ENCODE measurements at places on chromosomes 12 and 14. TPM values are rescaled to one million over a fixed set of nuclear protein-coding genes. Genes with fewer than 3 reads are reported as not detected.

DNA sequence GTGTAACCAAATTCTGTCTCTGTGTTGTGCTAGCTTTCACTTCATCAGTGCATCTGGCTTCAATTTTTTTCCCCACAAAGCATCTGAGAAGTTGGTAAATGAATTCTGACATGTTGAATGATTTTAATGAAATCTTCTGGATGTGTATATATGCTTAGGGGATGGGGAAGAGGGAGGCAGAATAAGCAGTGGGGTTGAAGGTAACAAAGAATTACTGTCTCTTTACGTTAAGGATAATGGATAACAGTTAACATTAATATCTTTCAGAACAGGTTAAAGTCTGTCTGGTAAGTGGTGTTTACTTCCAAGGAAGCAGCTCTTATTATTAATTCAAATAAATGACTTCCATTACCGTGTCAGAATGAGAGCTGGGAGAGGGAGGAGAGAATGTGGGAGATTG lies 261.7 kb downstream of the ERC1 start:
- H3K36me3 ChIP-seq = no peaks in the 10 kb centered on the region
- no peak overlapping the region for H3K27ac ChIP-seq
- no peak overlapping the region for H3K4me3 ChIP-seq
- H3K4me1 ChIP-seq = no peaks in the 10 kb centered on the region

DNA sequence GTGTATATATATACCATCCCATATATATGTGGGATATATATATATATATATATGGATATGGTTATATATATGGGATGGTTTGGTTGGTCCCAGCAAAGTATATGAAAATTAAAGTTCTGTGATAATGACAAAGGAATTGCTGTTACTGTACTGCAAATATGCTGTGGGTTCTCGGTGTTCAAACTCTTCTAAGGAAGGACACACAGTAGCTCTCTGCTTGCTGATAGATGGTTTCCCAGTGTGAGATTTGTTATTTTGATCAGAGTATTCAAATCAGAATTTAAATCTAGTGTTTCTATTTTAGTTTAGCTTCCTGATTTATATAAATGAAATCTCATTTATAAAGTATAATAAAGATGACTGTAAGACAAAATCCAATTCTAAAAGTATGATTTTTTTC lies 19.7 kb downstream of the SLC35E3 start:
- H3K4me1 ChIP-seq = no peaks in the 10 kb centered on the region
- H3K36me3 ChIP-seq = no peaks in the 10 kb centered on the region
- DNase-seq = no peak
- H3K27ac ChIP-seq = no peak overlapping the region
- H3K27me3 ChIP-seq = no peaks in the 10 kb centered on the region
- H3K4me3 ChIP-seq = no peak overlapping the region

DNA sequence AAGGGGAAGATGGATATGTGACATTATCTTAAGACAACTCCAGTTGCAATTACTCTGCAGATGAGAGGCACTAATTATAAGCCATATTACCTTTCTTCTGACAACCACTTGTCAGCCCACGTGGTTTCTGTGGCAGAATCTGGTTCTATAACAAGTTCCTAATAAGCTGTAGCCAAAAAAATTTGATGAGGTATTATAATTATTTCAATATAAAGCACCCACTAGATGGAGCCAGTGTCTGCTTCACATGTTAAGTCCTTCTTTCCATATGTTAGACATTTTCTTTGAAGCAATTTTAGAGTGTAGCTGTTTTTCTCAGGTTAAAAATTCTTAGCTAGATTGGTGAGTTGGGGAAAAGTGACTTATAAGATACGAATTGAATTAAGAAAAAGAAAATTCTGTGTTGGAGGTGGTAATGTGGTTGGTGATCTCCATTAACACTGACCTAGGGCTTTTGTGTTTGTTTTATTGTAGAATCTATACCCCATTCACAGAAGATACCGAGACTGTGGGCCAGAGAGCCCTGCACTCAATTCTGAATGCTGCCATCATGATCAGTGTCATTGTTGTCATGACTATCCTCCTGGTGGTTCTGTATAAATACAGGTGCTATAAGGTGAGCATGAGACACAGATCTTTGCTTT lies 36.9 kb downstream of the PSEN1 start:
- H3K27me3 ChIP-seq = no peaks in the 10 kb centered on the region
- no peaks in the 10 kb centered on the region for H3K4me1 ChIP-seq
- peaks cover 29% of the 10 kb centered on the region for H3K36me3 ChIP-seq
- H3K4me3 ChIP-seq = no peak overlapping the region

GRCh38 chr12:122730215-122731014 lies at the start of gene HCAR1:
Gene HCAR1, minus strand, starts transcription at chr12:122730844. Its CDS starts 505 bp downstream, at chr12:122730339.
- H3K4me1 ChIP-seq = peaks cover 41% of the 10 kb centered on the region
- H3K27ac ChIP-seq = peak within 1 kb of the TSS; percentile 79
- H3K4me3 ChIP-seq = peak within 1 kb of the TSS; percentile 78
- H3K27me3 ChIP-seq = no peaks in the 10 kb centered on the region
- H3K36me3 ChIP-seq = peaks cover 18% of the 10 kb centered on the region

Gene MYO1A
- total RNA-seq = 0.31 TPM

Gene OVCH1
- total RNA-seq = not detected

- peaks cover 4% of the 10 kb centered on the region for H3K36me3 ChIP-seq
- H3K27me3 ChIP-seq = no peaks in the 10 kb centered on the region
- H3K4me3 ChIP-seq = no peak overlapping the region
- peaks cover 23% of the 10 kb centered on the region for H3K4me1 ChIP-seq
Measured at GRCh38 chr14:69741055-69741454, 25.9 kb upstream of the SRSF5 start.

DNA sequence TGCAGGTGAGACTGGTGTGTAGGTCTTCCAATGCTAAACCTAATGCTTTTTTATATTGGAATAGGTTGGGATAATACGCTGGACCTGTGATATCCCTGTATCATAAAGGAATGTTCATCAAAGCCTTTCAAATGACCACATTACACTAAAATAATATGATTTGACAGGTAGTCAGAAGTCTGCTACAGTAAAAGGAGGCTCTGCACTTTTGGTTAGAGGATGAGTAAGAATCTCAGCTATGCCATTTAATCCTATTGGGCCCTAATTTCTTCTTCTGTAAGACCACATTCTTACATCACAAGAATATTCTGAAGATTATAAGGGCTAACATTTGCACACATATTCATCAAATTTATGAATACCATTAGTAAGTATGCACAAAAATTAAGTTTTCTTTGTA lies 250.5 kb upstream of the FLRT2 start:
- no peak for DNase-seq
- no peaks in the 10 kb centered on the region for H3K4me1 ChIP-seq

DNA sequence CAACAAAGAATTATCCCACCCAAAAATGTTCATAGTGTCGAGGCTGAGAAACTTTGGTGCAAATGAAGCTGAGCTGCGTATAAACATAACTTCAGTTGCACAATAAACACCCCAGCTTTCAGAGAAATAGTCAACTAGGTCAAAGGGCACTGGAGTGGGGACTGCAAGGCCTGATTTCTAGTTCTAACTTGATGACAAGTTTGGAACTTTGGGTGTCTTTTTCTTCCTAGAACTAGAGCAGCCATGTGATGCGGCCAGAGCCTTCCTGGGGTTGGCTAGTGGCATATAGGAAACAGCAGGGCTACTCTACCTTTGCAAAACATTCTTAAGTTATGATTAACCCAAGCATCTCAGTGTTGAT lies 298.4 kb upstream of the AMIGO2 start:
- peaks cover 8% of the 10 kb centered on the region for H3K4me1 ChIP-seq
- H3K27me3 ChIP-seq = no peaks in the 10 kb centered on the region

- H3K27ac ChIP-seq = no peak overlapping the region
- DNase-seq = no peak
- no peaks in the 10 kb centered on the region for H3K4me1 ChIP-seq
- no peaks in the 10 kb centered on the region for H3K36me3 ChIP-seq
- no peaks in the 10 kb centered on the region for H3K27me3 ChIP-seq
Measured at GRCh38 chr14:81743605-81744004, 210.0 kb upstream of the SEL1L start.

- DNase-seq = no peak
- no peaks in the 10 kb centered on the region for H3K27me3 ChIP-seq
- H3K27ac ChIP-seq = no peak overlapping the region
Measured at GRCh38 chr12:94783862-94784261, 133.5 kb upstream of the TMCC3 start.

Gene GAPDH
- 2,412 TPM for total RNA-seq

- DNase-seq = no peak
- H3K4me3 ChIP-seq = peak overlapping the region; percentile 86
- peaks cover 19% of the 10 kb centered on the region for H3K4me1 ChIP-seq
- no peaks in the 10 kb centered on the region for H3K27me3 ChIP-seq
Measured at GRCh38 chr12:130839770-130840404, 837 bp upstream of the STX2 start.

Data from Calu3 (cell line).